Activated CD4-positive, alpha-beta T cell treated with anti-CD3 and anti-CD28 coated beads, Interleukin-2, amount 50 U/mL, for 48 hours (primary cell): ENCODE measurements at places on chromosomes 2 and 18.

DNA sequence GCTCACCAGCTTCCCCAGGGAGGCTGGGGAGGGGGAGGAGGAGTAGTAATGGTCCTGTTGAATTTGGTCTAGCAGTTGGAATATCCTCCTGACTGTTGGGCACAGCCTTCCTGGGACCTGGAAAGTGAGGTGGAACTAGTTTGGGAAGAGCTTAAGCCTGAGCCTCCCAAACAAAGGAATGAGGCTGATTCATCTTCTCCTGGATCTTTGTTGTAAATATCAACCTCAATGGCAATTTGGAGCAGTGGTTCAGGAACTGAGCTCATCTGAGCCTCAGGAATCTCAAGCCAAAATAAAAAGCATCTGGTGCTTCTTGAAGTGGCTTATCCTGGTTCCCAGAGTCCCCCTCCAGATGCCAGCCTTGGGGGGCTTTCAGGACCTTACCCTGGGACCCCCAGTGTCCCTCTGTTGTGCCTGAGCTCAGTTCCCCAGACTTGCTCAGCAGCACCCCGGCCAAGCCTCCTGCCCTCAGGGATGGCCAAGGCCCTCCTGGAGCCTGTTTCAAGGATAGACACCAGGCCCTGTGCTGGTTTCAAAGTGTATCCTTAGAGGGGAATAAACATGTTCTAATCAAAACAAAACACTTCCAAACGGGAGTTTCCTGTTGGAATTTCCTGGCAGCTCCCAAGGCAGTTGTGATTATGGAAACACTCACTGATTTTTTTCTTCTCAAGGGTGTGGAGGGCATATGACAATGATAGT, 112.6 kb downstream of the DDX1 start:
- DNase-seq, result no peak

DNA sequence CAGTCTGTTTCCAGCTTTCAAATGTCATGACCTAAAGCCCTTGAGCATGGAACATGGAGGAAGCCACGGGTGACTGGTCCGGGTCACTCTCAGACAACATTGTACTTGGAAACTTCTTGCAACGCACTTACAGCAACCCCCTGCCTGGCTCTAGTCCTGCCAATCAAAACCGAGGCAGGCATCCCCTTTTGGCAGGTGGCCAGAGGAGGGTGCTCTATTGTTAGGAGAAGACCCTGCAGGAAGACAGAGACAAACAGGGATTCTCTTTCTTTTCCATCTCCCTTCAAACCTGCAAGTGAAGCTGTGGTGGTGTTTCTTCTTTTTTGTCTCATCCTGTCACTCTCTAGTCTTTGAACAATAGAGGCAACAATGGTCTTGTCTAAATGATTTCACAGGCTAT, 667.2 kb downstream of the ZEB2 start:
- DNase-seq, result no peak

DNA sequence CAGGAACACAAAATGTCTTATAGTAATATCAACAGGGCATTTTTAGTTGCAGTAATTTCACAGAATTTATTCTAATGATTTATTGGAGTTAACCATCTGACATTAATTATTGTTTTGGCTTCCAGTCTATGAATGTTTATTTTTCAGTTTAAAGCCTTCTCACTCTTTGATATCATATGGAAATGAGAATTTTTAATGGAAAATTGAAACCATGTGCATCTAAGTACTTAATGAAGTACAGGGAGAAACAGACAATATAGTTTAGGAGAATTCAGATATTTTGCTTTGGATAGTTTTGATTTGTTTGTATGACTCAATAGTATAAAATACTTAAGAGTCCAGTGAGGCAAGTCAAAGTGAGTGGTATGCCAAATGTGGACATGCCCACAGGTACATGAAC, 126.1 kb downstream of the OLA1 start:
- DNase-seq, result no peak

DNA sequence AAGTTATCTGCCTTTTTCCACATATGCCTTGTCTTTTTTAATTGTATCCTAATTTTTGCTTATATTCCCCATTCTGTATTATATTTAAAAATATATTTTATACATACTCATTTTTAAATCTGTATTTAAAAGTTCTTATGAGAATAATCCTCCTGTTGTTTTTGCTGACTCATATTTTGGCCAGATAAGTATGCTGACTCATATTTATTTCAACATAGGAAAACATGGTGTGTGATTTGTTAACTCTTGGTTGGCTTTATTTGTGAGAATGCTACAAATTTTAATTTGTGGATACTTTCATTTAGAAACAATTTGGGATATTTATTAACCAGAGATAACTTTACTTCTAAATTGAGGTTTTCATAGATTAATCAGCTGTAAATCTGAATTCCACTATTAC, 587.7 kb downstream of the CPS1 start:
- DNase-seq, result no peak

- no peak for DNase-seq
Observed at GRCh38 chr2:226687641-226688253, 111.9 kb downstream of the IRS1 start.

- no peak for DNase-seq
Observed at GRCh38 chr2:62370321-62371250, 135.4 kb downstream of the TMEM17 start.

GRCh38 chr2:75666911-75667310, 20.3 kb downstream of the MRPL19 start:
- no peak for DNase-seq

DNA sequence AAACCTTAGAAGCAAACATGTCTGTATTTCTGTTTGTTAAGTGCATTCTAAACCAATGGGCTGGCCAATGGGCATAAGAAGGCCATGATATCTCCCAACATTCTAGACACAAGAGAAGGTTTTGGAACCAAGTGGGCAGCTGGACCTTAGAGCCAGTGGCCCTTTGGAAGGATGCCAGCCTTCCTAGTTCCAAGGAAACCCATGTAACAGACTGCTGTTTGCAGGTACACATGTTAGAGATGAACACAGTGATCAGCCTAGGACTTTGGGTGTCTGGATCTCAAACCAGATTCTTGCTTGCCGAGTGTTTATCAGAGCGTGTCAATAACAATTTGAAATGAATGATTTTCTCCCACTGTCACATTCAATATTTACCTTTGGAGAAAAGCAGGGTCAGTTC, 97.5 kb upstream of the COPS8 start:
- DNase-seq, result no peak

GRCh38 chr2:43407935-43408334, 181.5 kb upstream of the ZFP36L2 start:
- no peak for DNase-seq

GRCh38 chr2:222052934-222053367, 245.8 kb downstream of the PAX3 start:
- DNase-seq, result peak; percentile 1

GRCh38 chr2:168087401-168087800, 160.0 kb downstream of the STK39 start:
- DNase-seq, result no peak

DNA sequence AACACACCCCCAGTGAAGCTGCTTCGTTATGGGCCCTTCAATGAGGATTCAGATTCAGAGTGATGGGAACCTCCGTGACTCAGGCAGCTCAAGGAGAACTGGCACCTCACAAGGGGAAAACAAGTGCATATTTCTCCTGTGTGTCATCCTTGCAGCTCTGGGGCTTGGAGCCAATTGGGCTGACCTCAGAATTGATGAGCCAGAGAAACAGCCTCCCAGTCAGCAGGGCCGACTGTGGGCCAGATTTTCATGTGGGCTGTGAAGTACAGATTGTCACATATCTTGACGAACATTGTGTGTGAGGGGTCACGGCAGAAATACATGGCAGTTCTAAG, 189.6 kb upstream of the SP5 start:
- no peak for DNase-seq
